ENCODE measurements at places on chromosomes 12 and 14. TPM values are rescaled to one million over a fixed set of nuclear protein-coding genes. Genes with fewer than 3 reads are reported as not detected.

LRP1-AS gene
- not detected for total RNA-seq

GPRC5D gene
- total RNA-seq: not detected

ZNF10 gene
- total RNA-seq: 8.3 TPM

MMAB gene
- total RNA-seq: 29.8 TPM

CABP1 gene
- total RNA-seq: 1.6 TPM

CLMN gene
- 8.8 TPM for total RNA-seq

CLEC9A gene
- total RNA-seq: not detected

C12orf50 gene
- not detected for total RNA-seq

FAIM2 gene
- not detected for total RNA-seq

HCAR1 gene
- 0.10 TPM for total RNA-seq

P2RX2 gene
- not detected for total RNA-seq

GPR84 gene
- total RNA-seq: not detected

ACOT6 gene
- not detected for total RNA-seq

CD27 gene
- total RNA-seq: not detected

KRT78 gene
- not detected for total RNA-seq

ALDH2 gene
- total RNA-seq: 94.9 TPM

GNPTAB gene
- total RNA-seq: 17.9 TPM

MYH6 gene
- 20.4 TPM for total RNA-seq

ZNF740 gene
- total RNA-seq: 7.4 TPM

RND1 gene
- not detected for total RNA-seq

PAWR gene
- total RNA-seq: 0.66 TPM

PTPN6 gene
- 7.6 TPM for total RNA-seq

GPR68 gene
- total RNA-seq: not detected

FAM90A1 gene
- total RNA-seq: not detected

INSM2 gene
- total RNA-seq: not detected

KCTD10 gene
- 7.5 TPM for total RNA-seq

CRACR2A gene
- 1.7 TPM for total RNA-seq

SIX4 gene
- total RNA-seq: 62.6 TPM

Measured in gastrocnemius medialis (tissue), 4 donors.